Ovary (tissue), 10 donors: ENCODE measurements at places on chromosomes 1 and 21. TPM values are rescaled to one million over a fixed set of nuclear protein-coding genes. Genes with fewer than 3 reads are reported as not detected.

- peak; percentile 33 for DNase-seq
Measured at GRCh38 chr1:153659656-153660055, 1.2 kb downstream of the SNAPIN start.

DNA sequence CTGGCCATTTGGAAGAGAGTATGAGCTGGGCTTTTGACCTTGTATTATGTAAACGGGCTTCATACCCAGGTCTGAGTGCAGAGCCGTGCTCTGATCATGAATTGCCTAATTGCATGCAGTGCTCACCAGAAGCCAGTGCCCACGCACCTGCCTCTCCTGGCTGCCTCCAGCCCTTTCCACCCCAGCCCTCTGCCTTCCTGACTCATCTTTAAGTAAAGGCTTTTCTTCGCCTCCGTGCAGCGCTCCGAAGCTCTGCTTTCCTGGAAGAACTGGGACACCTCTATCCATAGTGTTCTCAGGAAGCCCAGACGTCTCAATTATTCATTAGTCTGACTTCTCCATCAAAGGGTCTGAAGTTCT, 413.7 kb downstream of the PTPRU start:
- no peak for DNase-seq

DNA sequence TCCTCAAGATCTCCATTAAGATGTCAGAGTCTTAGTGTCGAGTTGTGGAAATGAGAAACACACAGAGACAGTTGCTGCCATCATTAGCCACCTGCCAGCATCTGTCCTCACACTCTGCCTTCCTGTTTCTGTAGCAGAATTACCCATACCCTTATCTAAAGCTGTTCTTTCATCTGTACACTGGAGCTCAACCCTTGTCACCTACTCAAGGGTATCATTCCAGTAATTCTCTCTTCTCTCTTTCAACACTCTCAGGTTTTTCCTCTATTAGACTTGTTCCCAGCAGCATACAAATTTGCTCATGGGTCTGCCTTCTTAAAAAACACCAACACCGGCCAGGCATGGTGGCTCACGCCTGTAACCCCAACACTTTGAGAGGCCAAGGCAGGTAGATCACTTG, 27.4 kb upstream of the RNF2 start:
- DNase-seq: no peak

DNA sequence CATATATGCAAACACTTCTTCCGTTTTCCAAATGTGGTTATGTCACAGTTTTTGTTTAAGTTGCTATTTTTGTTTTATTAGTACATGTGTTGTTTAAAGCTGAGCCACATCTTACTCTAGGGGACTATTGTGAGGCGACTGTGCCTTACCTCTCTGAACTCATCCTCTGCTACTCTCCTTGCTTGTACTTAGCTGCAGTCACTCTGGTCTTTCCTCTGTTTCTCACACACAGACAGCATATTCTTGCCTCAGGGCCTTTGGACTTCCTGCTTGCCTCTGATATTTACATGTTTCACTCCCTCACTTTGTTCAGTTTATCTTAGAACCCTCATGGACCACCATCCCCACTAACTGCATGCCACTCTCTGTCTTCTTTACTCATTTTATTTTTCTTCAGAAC, 101.1 kb downstream of the MACF1 start:
- DNase-seq: no peak

GRCh38 chr1:245209658-245210435, 55.1 kb downstream of the KIF26B start:
- DNase-seq: no peak

- DNase-seq: no peak
Measured at GRCh38 chr1:227449051-227449450, 114.3 kb upstream of the ZNF678 start.

The AIM2 gene
- total RNA-seq: not detected

The MPL gene
- 0.36 TPM for total RNA-seq
